ENCODE measurements at places on chromosomes 3 and 15.
A peak's percentile ranks its signal among the peaks of the same experiment; 100 is the strongest.

DNA sequence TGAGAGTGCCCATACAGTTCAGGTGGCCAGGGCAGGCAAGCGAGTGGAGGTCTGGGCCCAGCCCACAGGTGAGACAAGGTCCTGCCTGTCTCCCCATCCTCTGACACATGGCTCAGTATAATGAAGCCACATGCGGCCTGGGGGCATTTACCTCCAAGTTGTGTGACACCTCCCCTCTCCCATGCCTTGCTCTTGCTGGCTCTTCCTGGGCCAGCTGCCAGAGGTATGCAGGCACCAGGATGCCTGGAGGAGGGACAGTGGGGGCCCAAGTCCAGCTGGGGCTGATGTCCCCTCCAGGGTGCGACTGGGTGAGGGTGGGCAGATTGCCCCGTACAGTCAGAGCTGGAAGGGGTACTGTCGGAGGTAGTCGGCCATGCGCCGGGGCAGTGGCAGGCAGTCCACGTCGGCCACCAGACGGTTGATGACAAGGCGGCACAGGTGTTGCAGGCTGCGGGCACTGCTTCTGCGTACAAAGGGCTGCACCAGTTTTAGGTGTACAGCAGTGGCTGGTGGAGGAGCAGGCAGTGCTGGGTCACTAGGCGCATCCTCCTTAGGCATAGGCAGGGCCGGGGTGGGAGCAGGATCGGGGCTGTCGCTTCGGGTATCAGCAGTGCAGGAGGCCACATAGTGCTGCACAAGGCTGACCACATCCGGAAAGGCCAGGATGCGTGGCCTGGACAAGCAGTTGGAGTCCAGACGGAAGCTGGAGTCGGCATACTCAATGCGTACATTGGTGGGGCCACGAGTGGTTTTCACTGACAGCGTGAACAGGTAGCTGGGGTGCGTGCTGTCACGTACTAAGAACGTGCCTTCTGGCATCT lies 4.1 kb downstream of the CISH start:
- DNase-seq, result no peak

- DNase-seq, result no peak
Observed at GRCh38 chr3:168812234-168812633, 716.5 kb upstream of the GOLIM4 start.

DNA sequence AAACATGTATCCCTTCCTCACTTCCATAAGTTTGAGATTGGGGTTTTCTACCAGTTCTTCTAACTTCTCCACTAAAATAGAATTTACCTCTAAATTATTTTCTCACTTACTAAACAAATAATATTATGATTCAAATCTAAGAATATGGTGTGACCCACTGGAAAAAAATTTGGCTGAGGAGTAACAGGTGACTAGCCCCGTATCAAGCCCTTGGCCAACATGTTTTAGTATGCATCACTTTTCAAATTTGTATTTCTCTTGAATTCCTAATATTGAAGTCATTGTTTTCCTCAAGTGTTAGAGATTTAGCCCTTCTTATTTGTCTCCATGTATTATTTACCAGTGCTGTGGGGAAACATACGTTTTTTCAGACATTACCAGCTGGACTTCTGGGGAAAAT lies 759.4 kb downstream of the NSUN3 start:
- no peak for DNase-seq

- no peak for DNase-seq
Observed at GRCh38 chr3:187640569-187641059, 29.6 kb downstream of the SST start.

- no peak for DNase-seq
Observed at GRCh38 chr3:196640297-196641018, 964 bp downstream of the NRROS start.

- peak; percentile 69 for DNase-seq
Observed at GRCh38 chr15:66101715-66102395, 151.7 kb downstream of the MEGF11 start.

- DNase-seq, result no peak
Observed at GRCh38 chr15:64521726-64522164, 61.4 kb downstream of the ZNF609 start.

GRCh38 chr3:27594096-27594690 lies 110.0 kb upstream of the SLC4A7 start:
- no peak for DNase-seq

DNA sequence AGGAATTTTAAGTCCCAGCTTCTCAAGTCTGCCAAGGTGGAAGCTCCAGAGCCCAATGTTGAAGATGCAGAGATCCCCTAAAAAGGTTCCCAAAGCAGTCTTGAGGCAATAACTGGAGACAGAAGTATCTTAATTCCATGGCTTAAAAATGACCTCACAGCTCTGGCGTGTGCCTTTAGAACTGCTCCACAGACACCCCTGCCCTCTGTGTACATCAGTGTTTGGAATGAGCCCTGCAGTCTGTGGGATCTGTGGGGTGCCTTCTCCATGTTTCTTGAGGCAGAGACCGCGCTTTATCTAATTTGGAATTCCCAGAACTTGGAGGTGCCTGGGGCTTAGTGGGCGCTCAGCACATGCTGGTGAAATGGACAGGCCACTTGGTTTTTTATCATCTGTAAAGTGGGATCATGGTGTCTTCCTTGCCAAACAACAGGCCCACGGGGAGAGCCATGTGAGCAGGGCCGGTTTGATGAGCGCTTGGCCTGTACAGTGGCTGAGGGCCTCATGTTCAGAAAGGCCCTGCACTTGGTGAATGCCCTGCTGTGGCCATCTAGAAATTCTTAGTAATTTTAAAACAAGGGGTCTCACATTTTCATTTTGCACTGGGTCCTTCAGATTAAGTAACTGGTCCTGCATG lies 7.1 kb downstream of the ITGA11 start:
- DNase-seq, result no peak

GRCh38 chr3:14866627-14867026 lies 47.9 kb downstream of the FGD5 start:
- no peak for DNase-seq

- DNase-seq, result no peak
Observed at GRCh38 chr3:100374521-100374920, 26.4 kb downstream of the TOMM70 start.

- no peak for DNase-seq
Observed at GRCh38 chr3:156551261-156551660, 3.7 kb downstream of the SSR3 start.

- no peak for DNase-seq
Observed at GRCh38 chr15:72516777-72517176, 42.6 kb downstream of the ARIH1 start.

GRCh38 chr3:32681811-32682210 lies 3.2 kb upstream of the CNOT10 start:
- no peak for DNase-seq

- DNase-seq, result peak; percentile 71
Observed at GRCh38 chr3:183377307-183377959, 51.0 kb downstream of the MCF2L2 start.

DNA sequence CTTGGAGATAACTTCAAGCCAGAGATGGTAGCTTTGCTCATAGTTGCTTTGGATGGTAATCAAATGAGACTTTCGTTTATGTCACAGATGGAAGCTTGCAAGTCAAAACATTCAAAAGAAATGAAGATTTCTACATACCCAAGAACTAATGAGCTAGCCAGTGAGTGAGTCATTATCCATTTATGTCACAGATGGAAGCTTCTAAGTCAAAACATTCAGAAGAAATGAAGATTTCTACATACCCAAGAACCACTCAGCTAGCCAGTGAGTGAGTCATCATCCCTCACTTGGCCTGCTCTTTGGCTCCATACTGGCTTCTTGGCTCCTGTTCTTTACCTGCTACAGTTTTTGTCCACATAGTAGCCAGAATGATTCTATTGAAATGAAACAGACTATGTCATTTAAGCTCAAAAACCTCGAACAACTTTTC lies 559.8 kb upstream of the CBLB start:
- no peak for DNase-seq

GRCh38 chr15:99445272-99445850 lies 120.4 kb upstream of the MEF2A start:
- no peak for DNase-seq

GRCh38 chr3:178676942-178677790 lies 140.9 kb downstream of the KCNMB2 start:
- DNase-seq, result no peak

GRCh38 chr3:12451960-12452359 lies 32.3 kb upstream of the TSEN2 start:
- no peak for DNase-seq

DNA sequence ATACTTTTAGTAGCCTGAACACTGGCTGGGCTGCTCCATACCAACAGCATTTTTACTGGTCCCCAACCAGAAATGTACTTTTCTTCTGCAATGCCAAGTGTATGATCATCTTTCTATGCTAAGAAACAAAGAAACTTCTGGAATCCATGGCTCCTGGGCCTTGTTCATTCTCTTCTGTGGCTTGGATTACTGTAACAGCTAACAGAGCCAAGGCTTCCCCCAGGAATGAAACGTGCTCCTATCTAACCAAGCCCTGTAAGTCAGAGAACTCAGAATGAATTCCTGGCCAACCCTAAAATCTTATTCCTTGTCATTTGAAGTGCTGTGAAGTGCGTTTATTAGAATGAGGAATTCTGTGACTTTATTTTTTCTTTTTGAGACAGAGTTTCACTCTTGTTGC lies 102.9 kb upstream of the RAD18 start:
- DNase-seq, result no peak

GRCh38 chr3:118196183-118196582 lies 838.5 kb downstream of the IGSF11 start:
- no peak for DNase-seq

GRCh38 chr3:162521669-162522068 lies 1025.1 kb downstream of the OTOL1 start:
- no peak for DNase-seq

DNA sequence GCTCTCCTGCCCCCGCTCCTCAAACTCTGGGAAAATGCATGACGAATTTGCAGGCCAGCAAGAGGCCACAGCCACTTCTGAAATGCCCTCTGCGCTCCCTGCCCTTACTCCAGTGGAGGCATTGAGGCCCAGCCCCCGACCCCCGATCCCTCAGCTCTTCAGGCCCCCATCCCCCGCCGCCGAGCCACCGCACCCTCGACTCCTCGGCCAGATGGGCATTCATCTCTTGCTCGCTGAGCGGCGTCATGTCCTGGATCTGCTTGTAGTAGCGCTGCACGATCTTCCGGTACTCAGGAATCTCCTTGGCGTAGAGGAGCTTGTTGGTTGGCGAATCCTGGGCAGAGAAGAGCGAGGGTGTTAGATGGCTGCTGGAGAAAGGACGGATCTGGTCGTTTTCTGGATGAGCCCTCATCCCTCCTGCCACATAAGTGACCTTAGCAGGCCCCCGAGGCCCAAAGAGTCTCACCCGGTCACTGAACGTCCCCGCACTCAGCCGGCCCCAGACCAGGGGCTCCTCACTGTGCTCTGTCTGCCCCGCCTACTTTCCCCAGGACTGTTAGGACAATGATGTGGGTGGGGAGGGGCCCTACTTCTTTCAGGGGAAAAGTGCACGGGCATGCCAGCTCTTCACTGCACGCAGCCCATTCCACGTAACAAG lies 14.0 kb downstream of the H1-8 start:
- no peak for DNase-seq

DNA sequence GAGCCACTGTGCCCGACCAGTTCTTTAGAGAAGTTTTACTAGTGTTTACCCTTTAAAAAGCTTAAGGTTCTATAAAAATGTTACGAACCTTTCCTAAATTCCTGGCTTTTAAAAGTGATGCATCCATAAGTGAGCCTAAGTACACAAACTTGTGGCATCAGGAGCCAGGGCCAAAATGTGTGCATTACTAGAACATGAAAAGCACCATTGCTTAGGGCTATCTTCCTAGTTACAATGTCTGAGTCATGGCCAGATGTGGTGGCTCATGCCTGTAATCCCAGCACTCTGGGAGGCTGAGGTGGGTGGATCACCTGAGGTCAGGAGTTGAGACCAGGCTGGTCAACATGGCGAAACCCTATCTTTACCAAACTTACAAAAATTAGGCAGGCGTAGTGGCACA lies 39.9 kb downstream of the LEO1 start:
- DNase-seq, result no peak

DNA sequence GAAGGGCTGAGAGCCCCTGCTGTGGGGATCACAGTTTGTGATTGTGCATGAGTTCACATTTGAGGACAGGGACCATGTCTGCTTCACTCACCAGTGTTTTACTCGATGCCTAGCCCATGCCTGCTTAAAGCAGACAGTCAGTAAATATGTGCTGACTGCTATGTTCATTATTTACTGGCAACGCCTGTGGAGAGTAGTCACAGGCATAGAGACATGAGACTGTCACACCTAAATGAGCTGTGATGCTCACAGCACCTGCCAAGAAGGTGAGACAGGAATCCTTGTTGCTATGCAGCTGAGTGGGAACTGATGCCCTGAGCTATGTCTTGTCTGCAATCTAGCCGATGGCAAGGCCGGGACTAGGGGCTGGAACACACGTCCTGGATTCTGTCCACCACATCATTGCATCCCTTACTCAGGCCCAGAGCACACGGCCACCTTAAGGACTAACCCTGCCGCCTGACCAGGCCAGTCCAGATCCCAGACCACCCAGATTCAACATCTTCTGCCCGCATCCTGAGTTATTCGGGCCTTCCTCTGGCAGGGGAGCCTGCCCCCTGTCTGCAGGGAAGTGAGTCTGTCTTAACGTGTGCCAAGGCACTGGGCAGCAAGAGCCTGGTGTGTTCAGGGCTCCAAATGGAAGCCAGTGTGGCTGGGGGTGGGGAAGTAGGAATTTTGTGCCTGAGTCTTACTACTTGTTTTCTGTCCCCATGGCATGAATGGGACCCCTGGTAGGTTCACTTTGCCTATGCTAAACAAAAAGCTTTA lies 44.8 kb downstream of the FGD5 start:
- no peak for DNase-seq

DNA sequence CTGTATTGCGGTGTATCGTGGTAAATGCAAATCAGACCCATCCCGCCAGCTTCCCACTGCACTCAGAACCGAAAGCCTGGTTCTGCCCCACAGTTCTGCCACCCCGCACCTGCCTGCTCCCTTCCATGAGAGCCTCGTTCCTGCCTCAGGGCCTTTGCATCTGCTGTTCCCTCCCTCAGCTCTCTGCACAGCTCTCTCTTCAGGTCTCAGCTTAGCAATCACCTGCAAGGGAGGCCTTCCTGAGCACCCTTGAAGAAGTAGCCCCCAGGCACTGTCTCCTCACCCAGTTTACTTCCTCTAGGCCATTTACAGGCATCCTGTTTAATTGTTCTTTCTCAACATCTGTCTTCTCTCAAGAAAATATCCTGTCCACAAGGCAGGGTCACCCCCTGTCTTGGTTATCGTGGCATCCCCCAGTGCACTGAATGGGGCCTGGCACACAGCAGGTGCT lies 13.3 kb upstream of the IQSEC1 start:
- DNase-seq, result no peak

- no peak for DNase-seq
Observed at GRCh38 chr15:32838820-32839219, 121.0 kb downstream of the GREM1 start.

All from NCI-H1436 (cell line).